ENCODE measurements at places on chromosomes 6 and 20.
A peak's percentile ranks its signal among the peaks of the same experiment; 100 is the strongest.

DNA sequence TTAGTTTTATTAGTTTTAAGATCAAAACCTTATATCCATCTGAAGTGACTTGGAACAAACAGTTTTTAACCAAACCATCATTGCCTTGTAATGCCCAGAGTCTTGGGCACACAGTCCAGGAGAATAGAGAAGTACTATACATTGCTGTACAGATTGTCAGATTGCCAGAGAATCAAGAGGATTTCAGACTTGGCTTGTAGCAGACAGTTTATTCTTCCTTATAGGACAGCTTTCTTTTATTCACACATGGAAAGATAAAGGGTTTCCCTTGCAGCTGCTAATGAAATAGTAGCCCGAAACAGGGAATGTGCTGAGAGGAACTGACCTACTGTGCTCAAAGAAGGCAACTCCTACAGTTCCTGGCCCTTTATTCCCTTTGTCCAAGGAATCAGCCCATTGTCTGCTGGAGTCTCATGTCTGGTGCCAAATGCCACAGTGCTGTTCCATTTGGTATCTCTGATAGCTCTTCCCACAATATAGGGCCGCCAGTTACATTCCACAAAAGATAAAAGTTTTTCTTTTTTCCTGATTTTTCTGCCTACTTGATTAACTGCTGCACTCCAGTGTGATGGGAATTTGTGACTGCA is 30.6 kb downstream of the DCBLD1 start:
- DNase-seq: no peak

DNA sequence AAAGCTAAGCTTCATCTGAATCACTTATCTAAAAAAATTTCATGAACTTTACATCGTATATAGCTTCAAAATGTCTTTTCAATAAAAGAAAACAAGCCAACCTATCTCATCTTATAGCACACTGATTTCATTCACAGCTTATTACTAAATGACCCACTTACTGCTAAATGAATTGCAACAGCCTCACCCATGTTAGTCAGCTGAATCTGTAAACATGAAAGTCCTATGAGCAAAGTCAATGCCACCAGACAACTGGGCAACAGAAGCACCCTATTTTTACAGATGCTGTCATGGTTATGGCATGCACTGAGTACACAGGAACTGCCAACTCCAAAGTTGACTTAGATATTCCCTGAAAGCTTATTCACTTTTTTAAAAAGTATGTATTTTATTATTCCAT is 41.2 kb upstream of the DST start:
- no peak for DNase-seq

GRCh38 chr6:115594891-115595290 is 465.8 kb downstream of the FRK start:
- DNase-seq: no peak

- DNase-seq: no peak
Measured at GRCh38 chr6:43827898-43828297, 57.9 kb downstream of the VEGFA start.

GRCh38 chr20:46013829-46014516 is 5.3 kb downstream of the MMP9 start:
- peak; percentile 70 for DNase-seq

DNA sequence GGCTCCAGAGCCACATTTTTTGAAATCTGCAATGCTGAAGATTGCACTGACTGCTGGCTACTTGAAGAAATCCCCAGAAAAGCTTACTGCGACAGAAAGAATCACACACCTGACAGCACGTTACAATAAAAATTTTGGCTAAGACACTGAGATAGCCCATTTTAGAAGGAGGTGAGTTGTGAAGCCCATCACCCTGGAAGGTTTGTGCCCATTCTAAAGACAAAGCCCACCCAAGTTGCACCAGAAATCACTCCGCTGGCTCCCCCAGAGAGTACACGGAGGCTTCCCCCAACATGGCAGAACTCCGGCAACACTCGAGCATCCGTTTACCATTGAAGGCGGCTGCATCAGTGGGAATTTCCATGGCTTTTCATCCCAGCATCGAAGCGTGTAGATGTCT is 29.4 kb downstream of the LPA start:
- no peak for DNase-seq

GRCh38 chr20:7362601-7363000 is 577.7 kb downstream of the HAO1 start:
- no peak for DNase-seq

GRCh38 chr6:79810871-79811270 is 136.5 kb downstream of the ELOVL4 start:
- no peak for DNase-seq

GRCh38 chr6:116060572-116061283 is at the start of gene FRK:
Gene FRK, minus strand, starts transcription at chr6:116060891. Its CDS starts 580 bp downstream, at chr6:116060311.
- DNase-seq: no peak
